Activated effector memory CD4-positive, alpha-beta T cell treated with Interleukin-2 at 50 U/mL for 16 hours (primary cell): ENCODE measurements at places on chromosomes 12 and 14.

GRCh38 chr12:65125975-65126374 lies 4.9 kb upstream of the WIF1 start:
- DNase-seq = no peak

DNA sequence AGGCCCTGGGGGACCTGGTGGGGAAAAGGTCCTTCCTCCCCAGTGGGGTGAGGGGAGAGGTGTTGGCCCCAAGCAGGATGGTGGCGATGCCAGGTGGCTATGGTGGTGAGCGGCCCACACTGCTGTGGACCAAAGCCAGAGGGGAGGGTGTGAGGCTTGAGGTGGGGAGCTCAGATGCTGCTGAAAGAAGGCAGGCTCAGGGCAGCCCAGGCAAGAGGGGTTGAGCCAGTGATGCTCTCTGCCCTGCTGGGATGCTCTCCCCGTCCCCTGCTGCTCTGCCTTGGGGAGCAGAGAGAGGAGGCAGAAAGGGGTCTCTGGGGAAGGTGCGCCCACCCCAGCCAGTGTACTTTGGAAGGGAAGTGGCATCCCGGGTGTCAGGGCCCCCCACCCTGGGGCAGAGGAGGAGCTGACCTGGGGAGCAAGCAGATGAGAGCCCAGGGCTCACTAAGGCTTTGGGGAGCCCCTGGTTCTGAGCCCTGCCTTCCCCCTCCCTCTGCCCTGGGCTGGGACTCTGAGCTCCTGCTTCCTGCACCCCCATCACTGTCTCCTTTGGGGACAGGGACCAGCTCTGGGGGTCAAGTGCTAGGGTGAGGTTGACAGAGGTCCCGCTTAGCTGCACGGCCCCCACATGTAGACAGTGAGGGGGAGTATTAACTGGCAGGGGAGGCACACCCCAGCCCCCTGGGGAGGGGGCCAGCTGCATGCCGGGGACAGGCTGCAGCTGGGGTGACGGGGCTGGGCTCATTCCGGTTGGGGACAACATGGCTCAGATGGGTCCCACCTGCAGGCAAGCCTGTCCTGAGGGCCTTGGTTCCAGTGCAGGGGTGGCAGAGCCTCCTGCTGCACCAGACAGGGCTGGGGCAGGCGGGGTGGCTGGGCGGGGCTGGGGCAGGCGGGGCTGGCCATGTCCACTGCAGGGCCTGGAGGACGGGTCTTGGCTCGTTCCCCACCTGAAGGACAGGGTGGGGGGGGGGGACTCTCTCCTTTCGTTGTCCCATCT lies 124.4 kb downstream of the KIF26A start:
- DNase-seq = no peak

DNA sequence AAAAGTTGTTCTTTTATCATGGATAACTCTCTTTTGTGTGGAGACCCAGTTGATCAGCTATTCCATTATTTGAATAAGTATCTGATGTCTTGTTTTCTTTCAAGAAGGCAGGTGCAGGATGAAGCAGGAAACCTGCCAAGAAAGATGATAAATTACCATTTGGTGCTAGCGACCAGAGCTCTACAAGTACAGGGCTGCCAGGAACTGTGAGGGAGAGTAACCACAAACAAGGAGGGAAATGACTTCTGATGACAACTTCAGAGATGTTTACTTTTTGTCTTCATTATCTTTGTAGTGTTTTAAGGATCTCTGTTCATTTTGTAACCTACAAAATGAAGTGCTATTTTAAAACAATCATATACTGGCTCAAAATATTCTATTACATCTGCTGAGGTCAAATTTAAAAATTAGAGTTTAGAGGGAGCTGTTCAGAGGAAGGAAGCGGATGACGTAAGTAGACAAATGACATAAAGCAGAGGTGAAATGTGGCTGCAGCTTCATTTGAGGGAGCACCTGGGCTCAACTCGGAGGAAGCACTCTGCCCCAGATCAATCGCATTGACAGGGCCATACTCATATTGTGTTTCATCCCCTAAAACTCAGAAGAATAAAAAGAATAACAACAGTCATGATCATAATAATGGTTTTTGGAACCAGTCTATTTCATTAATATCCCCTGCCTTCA lies 226.8 kb downstream of the C12orf42 start:
- no peak for DNase-seq

GRCh38 chr14:65054471-65055085 lies 47.7 kb downstream of the MAX start:
- no peak for DNase-seq

DNA sequence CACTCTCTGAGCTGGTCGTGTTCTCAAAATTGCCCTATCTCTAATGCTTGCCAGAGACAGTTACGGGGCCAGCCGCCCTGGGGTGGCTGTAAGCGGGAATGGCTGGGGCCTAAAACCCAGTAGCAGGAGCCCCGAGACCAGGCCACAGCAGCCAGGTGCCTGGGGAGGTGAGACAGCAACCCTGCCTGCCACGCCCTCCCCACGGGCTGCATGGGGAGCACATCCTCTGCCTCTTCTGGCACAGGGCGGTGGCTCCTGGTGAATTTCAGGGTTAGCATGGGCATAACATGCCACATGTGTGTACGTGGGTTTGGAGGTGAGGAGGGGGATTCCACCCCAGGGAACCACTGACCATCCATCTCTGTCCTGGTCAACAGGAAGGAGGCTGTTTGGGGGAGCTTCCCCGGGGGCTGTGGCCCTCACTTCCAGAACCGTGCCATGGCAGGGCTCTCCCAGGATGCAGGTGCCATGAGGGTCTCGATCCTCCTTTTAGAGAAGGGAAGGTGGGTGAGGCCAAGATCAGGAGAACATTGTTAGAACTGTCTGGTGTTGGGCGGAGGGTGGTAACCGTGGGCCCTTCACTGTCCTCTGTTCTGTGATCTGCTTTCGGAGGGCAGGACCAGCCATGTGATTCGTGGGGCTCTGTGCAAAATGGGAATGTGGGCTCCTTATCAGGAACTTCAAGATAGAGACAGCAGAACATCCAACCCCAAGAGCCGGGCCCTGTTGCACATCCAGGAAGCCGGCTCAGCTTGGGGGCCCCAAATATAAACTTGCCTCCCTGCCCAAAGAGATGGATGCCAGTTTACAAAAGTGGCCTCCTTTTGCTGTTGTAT lies 312.2 kb upstream of the DIO3 start:
- no peak for DNase-seq

DNA sequence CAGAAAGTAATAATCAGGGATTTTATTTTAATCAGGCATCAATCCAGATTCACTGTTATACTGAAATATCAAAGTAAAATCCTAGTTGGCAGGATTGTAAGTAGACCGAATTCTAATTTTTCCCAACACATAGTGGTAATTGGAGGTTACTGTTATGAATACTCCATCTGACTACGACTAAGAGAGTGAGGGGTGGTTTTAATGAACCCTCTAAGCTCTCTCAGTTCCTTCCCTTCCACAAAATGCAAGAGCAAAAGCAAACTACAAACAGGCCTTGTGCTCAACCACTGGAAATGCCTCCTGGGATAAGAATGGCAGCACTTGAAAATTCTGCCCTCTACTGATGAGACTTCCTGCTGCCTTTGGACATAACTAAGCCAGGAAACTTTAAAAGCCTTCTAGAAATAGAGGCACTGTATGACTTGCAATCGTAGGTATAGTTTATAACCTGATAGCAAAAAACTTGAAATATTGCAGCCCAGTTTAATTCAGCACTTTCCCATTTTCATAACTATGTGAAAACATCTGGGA lies 184.8 kb downstream of the SLC16A7 start:
- no peak for DNase-seq

DNA sequence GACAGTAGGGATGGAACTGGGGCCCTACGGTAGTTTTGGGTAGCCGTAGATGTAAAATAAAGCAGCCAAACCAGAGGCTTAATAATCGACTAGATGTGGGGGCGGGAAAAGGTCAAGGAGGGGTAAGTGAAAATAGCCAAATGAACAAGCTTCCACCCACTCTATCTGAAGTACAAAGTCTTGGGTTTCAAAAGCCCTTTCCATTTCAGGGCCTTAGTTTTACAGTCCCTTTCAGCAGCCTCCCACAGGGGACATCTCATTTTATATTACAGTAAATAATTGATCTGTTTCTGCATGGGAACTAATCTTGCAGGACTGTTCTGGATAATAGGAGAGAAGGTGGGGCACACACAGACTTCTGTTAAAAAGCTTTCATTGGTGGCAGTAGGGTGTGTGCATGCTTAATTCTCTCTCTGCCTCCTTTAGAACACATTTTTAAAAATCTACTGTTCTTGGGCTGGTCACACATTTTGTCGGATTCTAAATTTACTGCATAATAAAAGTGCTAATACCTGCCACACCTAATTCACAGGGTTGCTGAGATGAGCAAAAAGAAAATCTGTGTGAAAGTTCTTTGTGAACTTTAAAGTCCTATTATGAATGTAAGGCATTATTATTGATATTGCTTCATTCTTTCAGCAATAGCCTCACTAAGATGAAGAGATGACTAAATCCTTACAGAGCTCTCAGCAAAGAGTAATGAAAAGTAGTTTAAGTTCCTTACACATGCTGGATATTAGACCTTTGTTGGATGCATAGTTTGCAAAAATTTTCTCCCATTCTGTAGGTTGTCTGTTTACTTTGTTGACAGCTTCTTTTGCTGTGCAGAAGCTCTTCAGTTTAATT lies 104.6 kb downstream of the ITPR2 start:
- DNase-seq = no peak

DNA sequence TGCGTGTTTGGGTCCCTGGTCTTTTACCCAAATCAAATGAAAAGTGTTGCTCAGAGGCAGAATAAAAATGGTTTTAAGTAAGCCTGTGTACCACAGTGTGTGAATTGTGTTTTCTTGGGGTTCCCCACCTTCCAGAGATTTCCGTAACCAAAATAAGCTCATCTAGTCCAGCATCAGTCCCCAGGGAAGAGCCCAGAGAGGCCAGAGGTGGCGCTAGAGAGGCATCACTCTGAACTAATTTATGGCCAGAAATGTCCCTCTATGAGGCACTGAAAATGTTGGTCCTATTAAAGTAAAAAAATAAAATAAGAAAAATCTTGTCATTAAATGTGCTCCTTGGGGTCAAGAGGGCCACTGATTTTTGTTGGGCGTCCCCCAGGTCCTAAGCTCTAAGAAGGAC lies 24.9 kb upstream of the PRKAB1 start:
- DNase-seq = no peak

- DNase-seq = no peak
Measured at GRCh38 chr12:19190292-19191031, 60.9 kb downstream of the PLEKHA5 start.

DNA sequence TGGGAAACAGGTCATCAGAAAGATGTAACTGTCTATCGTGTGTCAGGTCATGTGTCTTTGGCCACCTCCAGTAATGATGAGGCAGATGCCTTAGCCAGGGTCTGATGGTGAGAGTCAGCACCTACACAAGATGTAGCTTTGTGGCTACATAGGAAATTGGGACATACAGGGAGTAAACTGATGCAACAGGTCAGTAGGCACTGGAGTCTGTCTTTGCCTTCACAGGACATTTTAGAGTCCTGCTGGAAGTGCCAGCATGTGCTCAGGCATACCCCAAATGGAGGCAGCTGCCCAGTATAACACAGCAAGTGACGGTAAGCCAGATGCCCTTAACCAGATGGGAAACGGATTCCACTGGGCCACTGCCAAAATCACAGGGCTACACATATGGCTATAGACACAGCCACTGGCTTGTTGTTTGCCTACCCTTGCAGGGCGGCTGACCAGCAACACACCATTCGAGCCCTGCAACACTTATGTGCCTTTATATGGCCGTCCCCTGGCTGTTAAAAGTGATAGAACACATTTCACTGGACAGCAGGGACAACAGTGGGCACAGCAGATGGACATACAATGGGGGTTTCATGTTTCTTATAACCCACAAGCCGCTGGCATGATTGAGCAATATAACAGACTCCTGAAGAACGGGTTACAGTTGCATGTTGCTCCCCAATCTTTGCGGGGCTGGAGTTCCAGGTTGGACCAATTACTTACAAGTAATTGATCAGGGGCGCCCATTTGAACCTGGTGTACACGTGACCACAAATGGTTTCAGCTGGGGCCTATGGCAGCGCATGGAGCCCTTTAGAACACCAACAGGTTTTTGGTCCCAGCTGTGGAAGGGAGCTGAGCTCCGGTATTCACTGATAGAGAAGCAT lies 12.9 kb upstream of the RNASE12 start:
- no peak for DNase-seq

DNA sequence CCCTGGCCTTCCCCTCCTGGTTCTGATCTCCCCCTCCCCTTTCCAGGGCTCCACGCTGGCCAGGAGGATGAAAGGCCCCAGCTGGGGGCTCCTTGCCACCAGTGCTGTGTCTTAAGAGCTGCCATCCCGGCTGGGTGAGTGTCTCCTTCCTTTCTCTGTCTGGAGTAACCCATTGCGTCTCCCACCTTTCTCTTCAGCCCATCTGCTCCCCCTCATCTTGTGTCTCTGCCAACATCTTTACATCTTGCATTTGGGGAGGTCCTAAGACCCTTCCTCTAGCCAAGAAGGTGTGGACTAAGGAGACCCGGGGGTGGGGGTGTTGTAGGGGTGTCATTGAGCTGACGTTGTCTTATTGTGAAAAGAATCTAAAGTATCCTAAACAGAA lies 505 bp downstream of the BCL2L2 start:
- no peak for DNase-seq

GRCh38 chr12:132771126-132771838 lies 9.7 kb upstream of the ANKLE2 start:
- DNase-seq = peak; percentile 37

GRCh38 chr12:12194206-12194605 lies 72.6 kb downstream of the LRP6 start:
- DNase-seq = no peak

- no peak for DNase-seq
Measured at GRCh38 chr12:42666671-42667243, 77.2 kb upstream of the PRICKLE1 start.

- no peak for DNase-seq
Measured at GRCh38 chr12:3285570-3285969, 205.4 kb upstream of the PRMT8 start.

DNA sequence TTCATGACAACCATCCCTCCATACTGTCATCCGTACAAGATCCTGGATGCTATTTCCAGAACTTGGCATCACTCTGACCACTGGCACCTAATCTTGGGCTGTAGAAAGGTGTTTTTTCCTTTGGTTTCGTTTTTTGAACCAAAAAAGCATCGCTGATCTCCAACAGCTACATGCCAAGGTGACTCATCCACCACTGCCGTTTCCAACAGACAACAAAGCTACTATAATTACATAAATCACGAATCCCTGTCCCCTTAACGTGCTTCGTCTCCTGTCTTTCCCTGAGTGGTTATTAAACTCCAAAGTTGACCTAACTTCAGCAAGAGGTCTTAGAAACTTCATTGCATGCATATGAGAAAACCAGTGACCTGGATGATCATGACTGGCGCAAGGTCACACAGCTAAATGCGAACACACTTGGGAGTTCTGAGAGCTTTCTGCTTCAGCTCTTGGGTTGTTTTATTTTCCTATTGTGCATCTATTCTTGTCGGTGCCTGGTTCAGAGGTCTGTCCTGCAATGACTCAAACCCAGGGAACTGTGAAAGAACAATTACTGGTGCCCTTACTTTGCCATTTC lies 99.9 kb downstream of the PPM1H start:
- DNase-seq = no peak
